ENCODE measurements at places on chromosomes 5 and 9.

DNA sequence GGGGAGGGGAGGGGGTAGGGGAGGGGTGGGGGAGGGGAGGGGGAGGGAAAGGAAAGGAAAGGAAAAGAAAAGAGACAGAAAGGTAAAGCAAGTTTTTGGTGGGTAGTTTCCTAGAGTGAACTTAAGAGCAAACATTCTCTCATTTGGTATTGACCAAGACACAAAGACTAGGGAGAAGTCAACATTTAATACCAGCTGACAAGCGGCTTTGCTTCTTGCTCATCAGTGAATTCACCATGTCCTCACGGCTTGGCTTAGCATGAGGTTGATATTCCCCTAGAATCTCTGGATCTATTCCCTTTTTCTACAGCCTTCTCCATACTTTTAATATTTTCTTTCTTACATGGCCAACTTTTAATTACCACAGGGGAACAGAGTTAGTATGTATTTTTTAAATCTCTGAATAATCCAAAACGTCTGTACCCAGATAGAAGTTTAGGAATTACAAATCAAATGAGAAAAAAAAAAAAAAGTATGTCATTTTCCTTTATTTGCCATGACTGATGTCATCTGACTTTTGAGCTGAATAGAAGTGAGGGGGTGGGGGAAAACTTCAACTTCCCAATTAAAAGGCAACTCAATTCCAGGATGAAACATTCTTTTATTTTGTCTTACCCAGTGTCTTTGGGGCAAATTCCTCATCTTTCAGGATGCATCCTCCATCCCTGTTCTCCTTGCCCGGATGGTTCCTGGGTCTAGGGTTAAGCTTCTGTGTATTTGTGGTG, 40.1 kb upstream of the GLIS3 start:
- DNase-seq, result no peak

- DNase-seq, result peak; percentile 67
Measured at GRCh38 chr9:113602126-113603047, 138.9 kb downstream of the RGS3 start.

GRCh38 chr5:74829413-74829812, 36.8 kb downstream of the FAM169A start:
- no peak for DNase-seq

DNA sequence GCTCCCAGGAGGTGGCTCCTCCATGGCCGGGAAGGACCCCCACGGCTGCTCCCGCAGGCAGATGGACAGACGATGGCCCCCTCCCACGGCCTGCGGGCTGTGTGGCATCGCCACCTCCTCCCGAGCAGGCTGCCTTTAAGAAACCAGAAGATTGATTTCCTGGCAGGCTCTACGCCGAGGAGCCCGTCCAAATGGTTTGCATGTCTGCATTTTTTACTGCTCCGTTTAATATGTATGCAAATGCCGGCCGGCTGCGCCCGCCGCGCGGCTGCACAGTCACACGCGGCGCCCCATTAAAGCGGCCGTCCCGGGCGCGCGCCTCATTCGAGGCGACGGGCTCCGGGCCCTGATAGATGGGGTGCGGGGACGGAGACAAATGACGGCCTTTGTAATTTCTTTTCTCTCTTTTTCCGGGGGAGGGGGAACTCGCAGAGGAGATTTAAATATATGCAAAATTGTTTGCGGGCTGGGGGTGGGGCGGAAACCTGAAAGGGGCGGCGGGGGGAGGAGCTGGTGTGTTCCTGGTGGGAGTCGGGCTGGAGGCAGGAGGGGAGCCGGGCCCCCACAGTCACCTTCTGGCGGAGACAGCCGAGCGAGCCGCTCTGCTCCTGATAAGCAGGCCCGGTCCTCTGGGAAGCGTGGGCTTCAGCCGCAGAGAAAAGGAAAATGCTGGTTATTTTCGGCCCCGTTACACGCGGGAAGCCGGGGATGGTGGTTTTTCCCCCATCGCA, 158.7 kb upstream of the IER5L start:
- DNase-seq, result no peak

- DNase-seq, result peak; percentile 77
Measured at GRCh38 chr9:114900942-114901802, 29.2 kb downstream of the TNFSF8 start.

DNA sequence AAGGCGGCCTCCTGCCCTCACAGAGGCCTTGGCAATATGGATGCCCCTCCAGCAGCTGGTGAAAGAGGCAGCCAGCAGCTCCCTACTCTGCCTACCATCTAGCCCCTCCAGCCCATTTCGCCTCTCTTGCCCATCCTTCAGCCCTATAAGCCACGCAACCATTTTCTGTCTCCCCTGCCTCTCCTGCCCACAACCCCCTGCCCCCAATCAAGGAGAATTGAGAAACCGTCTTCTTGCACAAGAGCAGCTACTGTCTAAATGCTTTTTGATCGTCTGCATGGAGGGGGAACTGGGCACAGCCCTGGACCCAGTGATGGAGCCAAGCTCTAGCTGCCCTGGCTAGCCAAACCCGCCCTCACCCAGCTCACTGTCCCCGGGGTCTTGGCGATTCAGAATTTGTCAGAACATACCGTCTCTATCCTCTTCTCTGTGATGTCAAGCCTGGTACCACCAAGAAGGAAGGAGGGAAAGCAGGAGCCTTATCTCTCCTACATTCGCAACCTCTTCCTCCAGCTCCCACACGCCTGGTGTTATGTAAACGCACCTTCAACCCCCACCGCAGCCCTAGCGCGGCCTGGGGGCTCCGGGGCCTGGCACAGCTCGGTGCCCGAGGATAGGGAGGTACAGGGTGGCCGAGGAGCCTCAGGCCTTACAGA, 1.2 kb downstream of the SPRY4 start:
- DNase-seq, result peak; percentile 17

DNA sequence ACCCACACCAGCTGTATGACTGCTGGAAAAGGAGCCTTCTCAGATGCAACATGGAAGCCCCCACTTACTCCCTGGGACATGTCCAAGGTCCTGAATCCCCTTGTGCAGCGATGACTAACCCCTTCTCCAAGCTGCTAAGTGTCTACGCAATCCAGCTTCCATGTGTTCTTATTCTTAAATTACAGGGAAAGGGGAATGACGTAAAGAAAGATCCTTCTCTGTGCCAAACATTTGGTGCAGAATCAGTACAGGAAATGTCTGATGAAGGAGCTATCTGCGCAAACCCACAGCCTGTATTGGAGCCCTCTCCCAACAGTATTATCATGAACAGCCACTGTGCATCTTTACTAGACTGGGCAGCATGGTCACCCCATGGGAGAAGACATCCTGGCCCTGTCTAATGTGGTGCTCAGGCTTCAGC, 183.2 kb downstream of the FRMD3 start:
- DNase-seq, result no peak

Data from HT1080 (cell line).